ENCODE measurements at places on chromosomes 16 and 17.

GRCh38 chr16:1097800-1098199 lies 1.8 kb upstream of the C1QTNF8 start:
- DNase-seq = no peak

DNA sequence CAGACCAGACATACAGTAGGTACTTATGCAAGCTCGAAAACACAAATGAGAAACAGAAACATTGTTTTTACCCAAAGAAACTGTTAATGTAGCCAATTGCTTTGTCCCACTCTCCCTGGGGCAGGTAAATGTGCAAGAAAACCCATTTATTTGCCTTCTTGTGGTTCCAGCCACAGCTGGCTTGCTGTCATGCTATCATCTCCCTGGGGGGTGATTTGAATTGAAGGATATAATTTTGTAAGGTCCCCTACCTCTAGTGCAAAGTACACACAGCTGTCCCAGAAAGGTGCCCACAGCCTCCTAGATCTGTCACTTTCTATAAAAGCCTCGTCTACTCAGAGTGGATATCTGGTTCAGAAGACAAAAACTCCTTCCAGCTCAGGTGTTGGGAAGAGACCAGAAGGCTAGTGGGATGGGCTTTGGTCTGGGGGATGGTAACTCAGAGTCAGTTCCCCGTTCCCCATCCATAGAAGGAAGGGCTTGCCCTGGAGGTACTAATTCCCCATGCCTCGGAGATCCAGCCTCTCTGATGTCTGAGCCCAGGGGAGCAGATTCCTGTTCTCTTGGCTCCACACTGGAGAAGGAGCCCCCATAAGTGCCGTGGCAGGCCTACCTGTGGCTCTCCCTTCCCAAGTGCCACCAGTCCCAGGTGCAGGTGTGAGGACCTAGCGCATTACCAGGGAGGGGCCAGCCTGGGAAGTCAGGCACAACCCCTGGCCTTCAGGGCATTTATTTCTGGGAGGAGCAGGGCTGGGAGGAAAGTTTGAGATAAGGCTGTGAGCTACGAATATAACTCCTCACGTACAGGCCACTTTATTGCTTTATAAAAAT lies 2.4 kb upstream of the PRR15L start:
- DNase-seq = no peak

GRCh38 chr16:80198311-80199299 lies 342.2 kb upstream of the DYNLRB2 start:
- DNase-seq = no peak

GRCh38 chr17:32960815-32961214 lies 30.8 kb upstream of the SPACA3 start:
- DNase-seq = no peak

GRCh38 chr17:60750640-60751039 lies 73.0 kb downstream of the BCAS3 start:
- no peak for DNase-seq

Data from T-helper 9 cell (primary cell).